ENCODE measurements at places on chromosomes 5 and 9.

- no peak for DNase-seq
These were observed 57.2 kb downstream of the MTMR12 start for GRCh38 chr5:32255540-32255900.

DNA sequence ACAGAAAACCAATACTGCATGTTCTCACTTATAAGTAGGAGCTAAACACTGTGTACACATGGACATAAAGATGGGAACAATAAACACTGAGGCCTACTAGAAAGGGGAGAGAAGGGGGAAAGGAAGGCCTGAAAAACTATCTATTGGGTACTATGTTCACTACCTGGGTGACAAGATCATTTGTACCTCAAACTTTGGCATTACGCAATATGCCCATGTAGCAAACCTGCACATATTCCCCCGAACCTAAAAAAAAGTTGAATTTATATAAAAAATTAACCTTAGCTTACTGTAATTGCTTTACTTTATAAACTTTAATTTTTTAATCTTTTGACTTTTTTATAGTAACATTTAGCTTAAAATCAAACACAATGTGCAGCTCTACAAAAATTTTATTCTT, 237.6 kb upstream of the ATP10B start:
- no peak for DNase-seq

GRCh38 chr5:42596817-42597216, 159.8 kb upstream of the CCDC152 start:
- no peak for DNase-seq

DNA sequence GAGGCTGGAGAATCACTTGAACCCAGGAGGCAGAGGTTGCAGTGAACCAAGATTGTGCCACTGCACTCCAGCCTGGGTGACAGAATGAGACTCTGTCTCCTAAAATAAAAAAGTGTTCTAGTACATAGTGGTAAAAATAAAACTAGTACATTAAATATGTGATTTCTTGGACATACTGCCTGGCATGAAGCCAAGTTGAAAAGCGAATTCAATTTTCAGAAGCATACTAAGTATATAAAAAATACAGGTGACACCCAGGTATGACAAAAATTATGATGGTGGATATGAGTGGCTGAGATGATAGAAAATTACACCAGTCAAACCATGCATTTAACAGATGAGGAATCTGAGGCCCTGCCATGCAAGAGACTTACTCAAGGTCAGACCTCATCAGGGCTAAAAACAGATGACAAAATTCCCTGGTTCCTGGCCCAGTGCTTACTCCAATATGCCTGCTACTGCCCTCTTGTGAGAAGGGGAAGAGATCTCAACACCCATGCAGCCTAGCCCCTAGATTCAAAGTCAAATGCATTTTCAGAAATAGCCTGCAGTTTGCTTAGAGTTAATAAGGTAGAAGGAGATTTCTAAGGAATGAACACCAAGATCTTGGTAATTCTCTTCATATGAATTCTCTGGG, 46.6 kb upstream of the GNPDA1 start:
- no peak for DNase-seq

DNA sequence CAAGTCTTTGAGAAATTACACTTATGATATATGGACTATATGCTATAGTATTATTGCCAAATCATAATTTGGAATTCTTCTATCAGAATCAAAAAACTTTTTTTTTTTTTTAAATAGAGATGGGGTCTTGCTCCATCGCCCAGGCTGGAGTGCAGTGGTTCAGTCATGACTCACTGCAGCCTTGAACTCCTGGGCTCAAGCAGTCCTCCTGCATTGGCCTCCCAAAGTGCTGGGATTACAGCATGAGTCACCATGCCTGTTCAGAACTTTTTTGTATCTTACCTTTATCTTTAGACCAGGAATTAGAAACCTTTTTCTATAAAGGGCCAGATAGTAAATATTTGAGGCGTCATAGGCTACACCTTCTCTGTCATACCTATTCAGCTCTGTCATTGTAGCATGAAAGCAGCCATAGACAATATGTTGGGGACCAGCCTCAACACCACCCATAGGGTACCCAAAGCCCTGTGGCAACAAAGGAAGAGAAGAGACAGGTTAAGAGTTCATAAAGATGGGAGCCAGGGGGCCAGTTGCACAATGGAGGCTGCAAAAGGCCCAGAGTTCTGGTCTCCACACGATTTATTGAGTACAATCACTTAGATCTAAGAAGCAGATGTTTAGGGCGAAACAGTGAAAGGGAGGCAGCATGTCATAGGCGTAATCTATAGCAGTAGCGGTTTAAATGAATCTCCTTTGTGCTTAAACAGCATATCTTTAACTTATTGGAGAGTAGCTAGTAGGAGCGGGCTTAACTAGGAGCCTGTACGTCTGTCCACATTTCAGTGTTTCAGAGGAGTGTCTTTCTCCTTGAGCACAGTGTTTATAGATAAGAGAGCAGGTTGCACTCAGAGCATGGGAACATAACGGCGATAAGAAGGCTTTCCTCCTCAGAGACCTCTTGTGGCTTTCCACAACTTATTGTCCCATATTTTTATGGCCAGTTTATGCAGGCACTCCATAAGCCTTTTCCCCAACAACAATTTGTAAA, 12.5 kb downstream of the ECM2 start:
- DNase-seq: no peak

GRCh38 chr9:112784020-112784785, 33.6 kb downstream of the SNX30 start:
- no peak for DNase-seq

- DNase-seq: no peak
These were observed 167.2 kb downstream of the RASEF start for GRCh38 chr9:82895822-82896110.

GRCh38 chr5:81779125-81779915, 28.4 kb upstream of the SSBP2 start:
- no peak for DNase-seq

DNA sequence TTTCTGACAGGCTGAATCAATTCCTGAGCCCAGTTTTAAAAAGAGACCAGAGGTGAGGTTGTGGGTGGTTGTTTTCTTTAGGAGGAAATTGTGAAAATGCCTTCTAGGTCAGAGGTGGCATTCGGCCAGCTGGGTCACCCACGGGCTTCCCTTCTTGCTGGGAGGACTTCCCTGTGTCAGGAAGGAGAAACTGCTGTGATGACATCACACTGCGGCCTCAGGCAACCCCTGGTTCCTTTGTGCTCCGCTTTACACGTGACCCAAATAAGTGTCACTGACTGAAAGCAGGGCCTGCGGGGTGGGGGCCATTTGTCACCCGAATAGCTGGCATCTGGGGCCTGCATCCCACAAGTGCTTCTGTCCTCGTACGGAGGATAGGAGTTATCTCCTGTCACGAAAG, 39.7 kb downstream of the FABP6 start:
- no peak for DNase-seq

- no peak for DNase-seq
These were observed 194.1 kb upstream of the PANK3 start for GRCh38 chr5:168773226-168773625.

DNA sequence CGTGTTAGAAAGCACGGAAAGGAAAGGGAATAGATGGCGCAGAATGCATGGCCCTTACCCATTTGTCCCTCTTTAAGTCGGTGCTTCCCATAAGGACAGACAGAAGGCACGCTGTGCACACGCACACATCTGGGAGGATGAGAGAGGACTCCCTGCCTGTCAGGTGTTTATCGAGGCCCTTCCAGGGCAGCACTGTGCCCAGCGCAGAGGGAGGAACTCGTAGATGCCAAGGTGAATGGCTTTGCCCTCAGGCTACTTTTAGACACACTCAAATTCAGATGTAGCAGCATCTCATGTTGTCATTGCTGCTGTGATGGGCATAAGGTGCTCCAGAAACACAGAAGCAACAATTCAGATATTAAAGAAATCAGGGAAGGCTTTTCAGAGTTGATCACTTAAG, 70.2 kb upstream of the CTSL start:
- no peak for DNase-seq

DNA sequence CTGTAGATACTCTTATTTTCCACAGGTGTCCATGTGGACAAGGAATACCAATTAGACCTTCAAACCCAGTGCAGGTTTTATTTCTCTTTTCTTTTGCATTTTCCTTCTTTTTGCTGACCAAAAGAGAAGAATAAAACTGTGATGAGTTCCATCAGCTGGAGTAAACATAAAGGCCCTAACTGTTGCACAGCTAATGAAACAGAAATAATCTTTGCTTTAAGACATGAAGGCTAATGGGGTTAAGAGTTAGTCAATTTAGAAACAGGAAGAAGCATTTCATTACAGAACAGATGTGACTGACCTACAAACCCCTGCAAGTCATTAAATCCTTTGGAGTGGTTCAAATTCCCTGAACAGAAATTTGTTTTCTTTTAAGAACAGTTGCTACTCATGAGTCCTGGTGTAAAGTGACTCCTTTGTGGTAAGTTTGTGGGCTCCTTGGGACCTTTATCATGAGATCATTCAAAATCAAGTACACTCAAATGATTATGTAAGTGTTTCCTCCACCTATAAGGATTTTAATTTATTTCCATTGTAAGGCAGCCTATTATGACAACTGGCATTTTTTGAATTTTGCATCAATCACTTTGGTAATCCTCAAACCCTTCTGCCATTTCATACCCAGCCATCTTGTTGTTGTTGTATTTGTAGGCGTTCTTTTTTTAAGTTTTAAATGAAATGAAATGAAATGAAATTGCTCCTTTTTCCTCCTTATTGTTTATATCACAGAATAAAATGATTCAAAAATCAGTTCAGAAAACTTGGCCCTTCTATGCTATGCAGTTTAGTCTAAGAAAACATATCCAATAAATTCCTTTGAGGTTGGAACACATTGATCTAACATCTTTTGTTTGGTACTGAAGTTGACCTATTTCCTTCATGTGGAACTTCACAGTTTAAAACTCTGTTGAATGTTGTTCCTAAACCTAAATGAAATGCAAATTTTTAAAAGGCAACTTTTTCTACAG, 1.3 kb downstream of the MINAR2 start:
- no peak for DNase-seq

DNA sequence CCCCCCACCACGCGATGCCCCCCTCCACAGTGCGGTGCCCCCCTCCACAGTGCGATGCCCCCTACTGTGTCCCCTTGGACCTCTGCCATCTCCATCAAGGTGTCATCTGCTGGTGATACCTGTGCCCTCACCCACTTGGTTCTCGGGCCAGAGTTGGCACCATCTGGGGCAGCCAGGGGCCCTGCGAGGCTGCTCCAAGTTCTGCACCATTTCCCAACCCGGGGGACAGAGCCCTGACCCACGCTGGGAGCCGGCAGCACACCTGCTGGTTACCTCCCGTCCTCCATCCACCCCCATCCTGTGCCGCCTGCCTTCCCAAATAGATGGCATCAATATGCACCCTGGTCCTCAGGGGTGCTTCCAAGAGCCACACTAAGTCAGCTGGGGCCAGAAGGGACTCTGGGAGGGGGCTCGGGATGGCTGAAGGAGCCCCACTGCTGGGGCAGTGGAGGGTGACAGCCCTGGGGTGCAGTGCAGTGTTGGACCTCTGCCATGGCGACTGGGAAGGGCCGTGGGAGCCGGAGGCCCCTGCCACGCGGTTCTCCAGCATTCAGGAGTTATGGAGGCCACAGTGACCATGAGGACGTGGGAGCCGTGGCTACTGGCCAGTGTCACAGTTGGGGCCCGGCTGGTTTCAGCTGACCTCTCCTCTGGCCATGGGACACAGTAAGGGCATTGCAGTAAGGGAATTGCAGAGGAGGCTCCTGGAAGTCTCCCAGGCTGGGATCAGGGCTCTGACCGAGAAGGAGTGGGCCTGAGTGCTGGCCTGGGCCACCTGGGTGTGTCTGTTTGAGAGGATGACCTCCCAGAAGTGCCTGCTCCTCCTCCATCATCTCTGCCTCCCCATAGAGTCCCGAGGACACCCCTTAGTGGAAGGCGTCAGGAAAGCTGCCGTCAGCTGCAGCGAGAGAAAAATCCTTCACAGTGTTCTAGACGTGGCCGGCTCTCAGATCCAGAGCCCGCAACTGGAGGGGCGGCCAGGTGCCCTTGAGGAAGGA, 44.2 kb upstream of the NOTCH1 start:
- no peak for DNase-seq

DNA sequence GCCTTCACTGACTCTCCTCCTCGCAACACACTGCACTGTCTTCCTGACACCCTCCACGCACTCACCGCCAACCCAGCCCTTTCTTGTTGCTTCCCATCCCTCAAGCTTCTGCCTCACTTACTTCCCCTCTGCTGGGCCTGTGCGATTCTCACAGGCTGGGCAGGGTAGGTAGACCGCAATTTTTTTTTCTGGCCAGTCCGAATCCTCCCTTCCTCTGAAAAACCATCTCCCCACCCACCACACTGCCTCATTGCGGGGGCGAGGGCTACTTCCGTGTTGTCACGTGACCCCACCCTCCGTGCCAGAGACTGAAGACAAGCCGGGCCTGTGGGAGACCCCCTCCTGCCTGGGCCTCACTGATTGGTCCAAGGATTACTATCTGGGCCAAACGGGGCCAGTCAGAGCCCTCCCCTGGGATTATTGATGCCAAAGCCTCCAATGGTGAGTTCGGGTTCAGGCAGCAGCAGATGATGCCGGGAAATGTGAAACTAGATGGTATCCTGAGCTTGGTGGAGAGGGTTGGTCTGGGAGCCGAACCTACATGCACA, 73.1 kb downstream of the STK10 start:
- no peak for DNase-seq

DNA sequence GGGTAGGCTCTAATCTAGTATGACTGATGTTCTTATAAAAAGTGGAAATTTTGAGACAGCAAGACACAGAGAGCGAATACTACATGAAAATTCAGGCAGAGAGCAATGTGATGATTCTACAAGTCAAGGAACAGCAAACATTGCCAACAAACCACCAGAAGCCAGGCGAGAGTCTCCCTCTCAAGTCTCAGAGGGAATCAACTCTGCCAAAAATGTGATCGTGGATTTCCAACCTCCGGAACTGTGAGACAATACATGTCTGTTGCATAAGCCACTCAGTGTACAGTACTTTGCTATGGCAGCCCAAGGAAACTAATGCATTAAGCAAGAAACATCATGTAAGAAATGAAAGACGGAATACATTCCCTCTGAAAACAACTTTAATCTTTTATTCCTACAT, 52.1 kb upstream of the CCNG1 start:
- no peak for DNase-seq

GRCh38 chr5:137122075-137122474, 377.1 kb downstream of the SPOCK1 start:
- DNase-seq: no peak

- DNase-seq: no peak
These were observed 298.3 kb downstream of the CDK5RAP2 start for GRCh38 chr9:120281665-120282064.

GRCh38 chr5:151868451-151868850, 56.2 kb downstream of the GLRA1 start:
- DNase-seq: no peak

GRCh38 chr9:68827837-68828744, 123.1 kb downstream of the PIP5K1B start:
- DNase-seq: no peak
